Left ventricle myocardium superior (tissue), 1 donor: ENCODE measurements at places on chromosomes 3 and 15. TPM values are rescaled to one million over a fixed set of nuclear protein-coding genes. Genes with fewer than 3 reads are reported as not detected.
A peak's percentile ranks its signal among the peaks of the same experiment; 100 is the strongest.

CA12 gene
- total RNA-seq: 0.74 TPM

APH1B gene
- 5.6 TPM for total RNA-seq

FOXB1 gene
- not detected for total RNA-seq

GRCh38 chr15:77636209-77636608, 3.5 kb upstream of the LINGO1 start:
- no peak for DNase-seq

DNA sequence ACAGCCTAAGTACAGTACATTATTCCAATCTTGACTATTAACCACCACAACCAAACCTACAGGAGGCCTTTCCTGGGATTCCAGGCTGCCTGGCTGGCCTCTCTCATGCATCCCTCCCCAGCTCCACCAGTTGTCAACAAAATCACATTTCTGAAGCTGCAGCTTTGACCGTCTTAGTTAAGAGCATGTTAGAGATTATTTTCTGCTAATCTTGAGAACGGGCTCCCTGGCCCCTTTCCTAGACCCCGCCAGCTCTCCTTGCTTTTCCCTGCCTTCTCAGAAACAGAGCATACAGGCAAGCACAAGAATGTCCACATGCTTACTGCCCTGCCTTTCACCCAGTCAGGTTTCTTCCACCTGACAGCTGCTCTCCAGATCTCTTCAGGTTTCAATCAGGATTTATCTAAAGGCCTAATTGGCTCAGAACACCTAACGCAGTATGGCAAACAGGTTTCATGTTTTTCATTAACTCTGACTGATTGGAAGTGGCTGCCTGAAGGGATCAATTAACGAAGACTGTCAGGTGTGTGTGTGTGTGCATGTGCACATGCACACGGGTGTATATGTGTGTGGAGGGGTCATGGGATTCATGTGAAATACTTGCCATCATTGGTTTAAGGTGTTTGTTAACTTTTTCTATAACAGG, 12.3 kb downstream of the KY start:
- no peak for DNase-seq

DNA sequence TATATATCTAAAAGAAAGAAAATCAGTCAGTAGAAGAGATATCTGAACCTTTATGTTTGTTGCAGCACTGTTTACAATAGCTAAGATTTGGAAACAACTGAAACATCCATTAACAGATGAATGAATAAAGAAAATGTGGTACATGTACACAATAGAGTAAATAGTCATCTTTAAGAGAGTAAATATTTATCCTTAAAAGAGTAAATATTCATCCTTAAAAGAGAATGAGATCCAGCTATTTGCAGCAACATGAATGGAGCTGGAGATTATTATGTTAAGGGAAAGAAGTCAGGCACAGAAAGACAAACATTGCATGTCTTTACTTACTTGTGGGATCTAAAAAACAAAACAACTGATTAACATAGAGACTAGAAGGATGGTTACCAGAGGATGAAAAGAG, 197.0 kb upstream of the CBLB start:
- no peak for DNase-seq

DNA sequence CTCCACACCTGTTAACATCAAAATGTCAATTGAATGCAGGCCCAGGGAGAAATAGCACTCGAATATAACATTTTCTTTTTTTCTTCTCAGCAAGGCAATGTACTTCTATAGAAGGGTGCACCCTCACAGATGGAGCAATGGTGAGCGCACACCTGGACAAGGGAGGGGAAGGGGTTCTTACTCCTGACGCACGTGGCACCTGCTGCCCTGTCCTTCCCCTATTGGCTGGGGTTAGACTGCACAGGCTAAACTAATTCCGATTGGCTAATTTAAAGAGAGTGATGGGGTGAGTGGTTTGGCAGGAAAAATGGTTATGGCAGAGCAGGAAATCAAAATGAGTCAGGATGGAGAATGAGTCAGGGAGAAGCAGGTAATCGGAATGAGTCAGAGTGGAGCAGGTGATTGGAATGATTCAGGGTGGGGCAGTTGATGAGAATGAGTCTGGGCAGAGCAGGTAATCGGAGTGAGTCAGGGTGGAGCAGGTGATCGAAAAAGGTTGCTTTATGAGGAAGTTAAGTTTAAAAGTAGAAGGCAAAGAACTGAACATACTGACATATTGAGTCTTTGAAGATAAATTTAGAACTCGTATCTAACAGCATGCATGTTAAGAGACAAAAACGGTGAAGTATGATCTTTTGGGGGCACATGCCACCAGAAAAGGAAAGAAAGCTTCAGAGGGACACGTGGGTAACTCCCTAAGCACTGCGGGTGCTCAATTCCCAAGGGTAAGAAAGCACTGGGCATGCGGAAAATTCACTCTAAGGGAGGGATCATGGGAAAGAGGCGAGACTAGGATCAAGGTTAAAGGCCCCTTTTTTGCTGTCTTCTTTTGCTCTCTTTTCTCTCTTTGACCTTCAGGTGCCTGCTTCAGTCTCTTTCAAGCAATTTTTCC, 72.9 kb upstream of the GALNT15 start:
- no peak for DNase-seq

GRCh38 chr3:50479523-50479922, 23.9 kb downstream of the CACNA2D2 start:
- DNase-seq: no peak

GRCh38 chr15:65832549-65833364, 36.5 kb upstream of the RAB11A start:
- peak; percentile 73 for DNase-seq

DNA sequence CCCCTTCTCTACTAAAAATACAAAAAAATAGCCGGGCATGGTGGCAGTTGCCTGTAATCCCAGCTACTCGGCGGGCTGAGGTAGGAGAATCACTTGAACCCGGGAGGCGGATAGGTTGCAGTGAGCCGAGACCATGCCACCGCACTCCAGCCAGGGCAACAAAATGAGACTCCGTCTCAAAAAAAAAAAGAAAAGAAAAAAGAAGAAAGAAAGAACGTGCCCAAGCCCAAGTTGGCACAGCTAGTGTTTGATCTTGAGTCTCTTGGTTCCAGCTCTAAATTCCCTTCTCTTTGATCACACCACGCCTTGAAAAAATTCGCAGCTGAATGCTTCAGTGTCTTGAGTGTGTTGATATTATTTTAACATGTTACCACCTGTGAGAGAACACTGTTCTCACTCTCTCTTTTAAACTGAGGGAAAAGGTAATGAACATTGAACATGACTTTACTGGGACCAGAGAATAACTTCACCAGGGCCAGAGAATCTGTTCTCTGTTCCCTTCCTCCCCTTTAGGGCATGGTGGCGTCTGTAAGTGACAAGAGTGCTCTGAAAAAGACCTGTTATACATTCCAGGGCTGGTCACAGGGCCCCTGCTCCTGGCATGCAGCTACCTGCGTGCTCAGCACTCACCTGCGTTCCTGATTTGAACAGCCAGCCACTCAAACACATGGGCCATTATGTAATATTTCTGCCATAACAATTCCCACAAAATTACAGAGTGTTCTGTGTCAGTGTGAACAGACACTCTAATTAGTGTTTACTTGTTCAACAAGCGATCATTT, 19.0 kb downstream of the SLCO3A1 start:
- DNase-seq: no peak
